ENCODE measurements at places on chromosomes 2 and 18.

DNA sequence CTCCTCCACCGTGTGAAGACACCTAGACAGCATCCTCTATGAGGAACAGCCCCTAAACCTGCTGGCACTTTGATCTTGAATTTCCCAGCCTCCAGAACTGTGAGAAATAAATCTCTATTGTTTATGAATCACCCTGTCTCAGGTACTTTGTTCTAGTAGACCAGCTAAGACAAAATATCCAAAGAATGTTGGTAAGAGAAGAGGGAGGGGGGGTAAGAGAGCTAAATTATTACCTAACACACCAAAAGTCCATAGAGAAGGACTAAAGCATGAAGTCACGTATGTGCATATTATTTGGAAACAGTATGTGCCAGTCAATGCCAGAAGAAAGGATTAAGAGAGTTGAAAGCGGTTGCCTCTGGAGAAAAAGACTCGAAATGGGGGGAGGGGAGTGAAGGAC is 211.0 kb downstream of the SP3 start:
- no peak for DNase-seq

DNA sequence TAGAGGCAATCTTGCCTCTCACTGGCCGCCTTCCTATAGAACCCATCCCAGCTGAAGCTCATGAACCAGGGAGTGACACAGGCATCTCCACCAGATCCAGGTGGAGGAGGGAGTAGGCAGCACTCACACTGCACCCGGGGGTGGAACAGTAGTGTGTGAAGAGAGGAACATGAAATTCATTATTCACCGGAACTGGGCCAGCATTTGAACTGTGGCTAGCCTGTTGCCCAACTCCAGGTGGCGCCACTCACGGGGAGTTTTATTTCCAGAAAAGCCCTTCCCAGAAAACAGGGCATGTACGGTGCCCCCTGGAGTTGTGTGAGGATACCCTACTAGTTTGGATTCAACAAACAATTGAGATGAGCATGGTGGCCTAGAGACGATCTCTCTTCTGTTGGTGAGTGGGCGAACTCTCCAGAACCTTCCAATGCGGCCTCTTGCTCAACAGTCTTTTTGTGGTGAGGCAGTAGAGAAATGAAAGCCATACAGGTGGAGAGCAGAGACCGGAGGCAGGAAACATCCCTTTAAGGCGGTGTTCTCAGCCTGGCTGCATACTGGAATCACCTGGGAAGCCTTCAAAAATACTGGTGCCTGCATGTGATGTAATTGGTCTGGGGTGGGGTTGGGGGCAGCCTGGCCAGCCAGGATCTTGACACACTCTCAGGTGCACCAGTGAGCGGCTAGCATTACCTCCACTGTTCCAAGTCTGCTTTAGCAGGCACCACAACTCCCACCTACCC is 73.5 kb upstream of the NEDD4L start:
- no peak for DNase-seq

DNA sequence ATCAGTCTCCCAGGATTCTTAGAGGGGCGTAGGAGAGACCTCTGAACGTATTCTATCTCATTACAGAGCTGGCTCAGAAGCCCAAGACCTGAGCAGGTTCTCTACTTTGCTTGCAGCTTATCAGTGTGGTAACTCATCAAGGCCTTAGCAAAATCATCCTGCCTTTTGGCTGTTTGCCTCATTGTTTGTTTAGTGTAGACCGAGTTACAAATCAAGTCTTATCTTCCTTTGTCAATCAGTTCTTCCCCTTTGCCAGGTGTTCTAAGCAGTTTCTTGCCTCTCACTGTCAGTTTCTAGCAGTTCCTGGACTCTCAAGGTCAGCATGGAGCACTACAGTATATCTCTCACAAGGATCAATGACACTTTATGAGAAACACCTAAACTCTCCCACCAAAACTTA is 30.9 kb upstream of the NAB1 start:
- no peak for DNase-seq

DNA sequence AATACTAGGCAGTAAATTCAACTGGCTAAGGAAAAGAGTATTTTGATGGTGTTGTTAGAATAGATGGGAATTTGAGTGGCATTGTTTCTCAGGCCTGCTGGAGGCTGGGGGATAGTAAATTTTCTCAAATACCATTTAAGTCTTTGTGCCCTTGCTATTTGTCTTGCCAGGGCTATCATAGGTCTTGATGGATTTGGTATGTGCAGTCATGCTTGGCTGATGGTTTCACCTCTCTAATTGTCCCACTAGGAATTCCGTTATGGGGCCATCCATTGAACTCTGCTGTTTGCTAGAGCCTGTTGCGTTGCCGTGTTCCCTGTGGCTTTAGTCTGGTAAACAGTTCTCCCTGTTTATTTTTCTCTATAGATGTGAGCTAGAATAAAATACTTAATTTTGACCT is 438.1 kb upstream of the FAM98A start:
- no peak for DNase-seq

DNA sequence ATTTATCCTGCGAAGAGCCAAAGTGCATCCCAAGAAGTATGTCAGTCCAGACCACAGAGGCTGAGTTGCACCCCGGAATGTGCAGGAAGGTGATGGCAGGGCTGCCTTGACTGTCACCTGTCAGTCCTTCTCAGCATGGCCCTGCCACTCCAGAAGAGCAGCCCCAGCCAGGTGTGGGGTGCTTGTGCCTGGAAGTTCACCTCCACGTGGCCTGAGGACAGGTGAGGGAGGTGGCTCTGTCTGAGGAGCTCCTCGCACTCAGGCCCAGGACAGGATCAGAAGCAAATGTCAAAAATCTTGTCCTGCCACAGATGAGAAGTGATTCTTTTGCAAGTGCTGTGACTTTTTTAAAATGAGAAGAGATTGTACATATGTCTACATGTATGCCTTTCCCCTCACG is 31.4 kb upstream of the B3GNT7 start:
- no peak for DNase-seq

DNA sequence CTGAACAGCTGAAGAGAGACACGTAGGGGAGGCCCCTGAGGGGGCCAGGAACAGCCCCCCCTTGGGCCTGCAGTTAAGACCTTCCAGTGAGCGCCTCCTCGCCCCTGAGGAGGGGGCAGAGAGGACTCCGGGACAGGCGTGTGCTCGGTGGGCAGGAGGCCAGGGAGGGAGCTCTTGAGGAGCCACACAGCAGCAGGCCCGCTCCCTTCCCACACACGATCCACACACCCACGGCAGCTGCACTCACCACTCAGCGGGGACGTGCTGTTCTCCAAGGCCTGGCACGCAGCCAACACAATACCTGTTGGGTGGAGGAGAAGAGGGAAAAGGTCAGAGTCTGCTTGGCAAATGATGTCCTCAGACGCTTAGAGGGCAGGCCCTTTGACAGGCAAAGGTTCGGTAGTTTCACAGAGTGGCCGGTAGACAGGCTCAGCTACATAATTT is 39.0 kb downstream of the TGFA start:
- peak; percentile 78 for DNase-seq

DNA sequence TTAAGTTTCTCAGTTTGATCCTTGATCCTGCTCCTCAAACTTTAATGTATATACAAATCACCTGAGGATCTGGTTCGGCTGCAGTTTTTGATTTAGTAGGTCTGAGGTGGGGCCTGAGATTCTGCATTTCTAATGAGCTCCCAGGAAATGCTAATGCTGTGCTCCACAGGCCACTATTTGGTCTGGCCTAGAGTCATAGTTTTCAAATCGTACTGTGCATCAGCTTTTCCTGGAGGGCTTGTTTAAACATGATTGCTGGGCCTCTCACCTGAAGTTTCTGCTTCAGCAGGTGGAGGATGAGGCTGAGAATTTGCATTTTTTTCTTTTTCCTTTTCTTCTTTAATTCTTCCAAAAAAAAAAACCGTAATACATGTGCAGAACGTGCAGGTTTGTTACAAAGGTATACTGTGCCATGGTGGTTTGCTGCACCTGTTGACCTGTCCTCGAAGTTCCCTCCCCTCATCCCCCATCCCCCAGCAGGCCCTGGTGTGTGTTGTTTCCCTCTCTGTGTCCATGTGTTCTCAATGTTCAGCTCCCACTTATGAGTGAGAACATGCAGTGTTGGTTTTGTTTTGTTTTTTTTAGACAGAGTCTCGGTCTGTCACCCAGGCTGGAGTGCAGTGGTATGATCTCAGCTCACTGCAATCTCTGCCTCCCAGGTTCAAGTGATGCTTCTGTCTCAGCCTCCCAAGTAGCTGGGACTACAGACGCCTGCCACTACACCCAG is 42.2 kb upstream of the CD28 start:
- DNase-seq = no peak

DNA sequence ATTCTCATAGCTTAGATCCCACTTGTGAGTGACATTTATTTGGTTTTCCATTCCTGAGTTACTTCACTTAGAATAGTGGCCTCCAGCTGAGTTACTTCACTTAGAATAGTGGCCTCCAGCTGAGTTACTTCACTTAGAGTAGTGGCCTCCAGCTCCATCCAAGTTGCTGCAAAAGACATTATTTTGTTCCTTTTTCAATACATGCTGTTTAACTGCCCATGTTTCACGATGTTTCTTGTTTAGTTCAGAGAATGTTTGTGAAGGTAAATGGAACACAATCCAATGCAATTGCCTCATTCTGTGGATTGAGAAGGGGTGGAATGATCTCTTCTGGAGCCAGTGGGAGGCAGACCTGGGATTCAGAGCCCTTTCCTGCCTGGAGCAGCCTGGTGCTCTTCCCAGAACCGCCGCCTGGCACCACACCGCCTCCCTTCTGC is 273.5 kb upstream of the ATP5MC3 start:
- no peak for DNase-seq

GRCh38 chr2:242054881-242055801 is 185.6 kb downstream of the RTP5 start:
- DNase-seq = no peak

- DNase-seq = no peak
Observed at GRCh38 chr2:40129725-40130124, 322.2 kb downstream of the SLC8A1 start.

DNA sequence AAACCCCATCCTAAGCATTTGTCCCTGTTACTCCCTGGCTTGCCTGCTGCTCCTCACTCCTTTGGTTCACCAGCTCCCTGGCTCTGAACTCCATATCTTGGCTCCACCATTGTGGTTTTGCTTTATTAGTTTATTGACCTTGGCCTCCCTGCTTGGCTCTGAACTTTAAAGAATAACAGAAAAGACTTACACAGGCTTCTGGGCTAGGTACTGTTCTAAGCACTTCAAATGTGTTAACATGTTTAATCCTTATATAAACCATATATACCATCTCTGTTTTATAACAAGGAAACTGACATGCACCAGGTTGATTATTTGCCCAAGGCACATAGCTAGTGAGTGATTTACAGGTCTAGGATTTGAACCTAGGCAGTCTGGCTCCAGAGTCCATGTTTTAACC is 149.7 kb upstream of the CAPN13 start:
- DNase-seq = no peak

DNA sequence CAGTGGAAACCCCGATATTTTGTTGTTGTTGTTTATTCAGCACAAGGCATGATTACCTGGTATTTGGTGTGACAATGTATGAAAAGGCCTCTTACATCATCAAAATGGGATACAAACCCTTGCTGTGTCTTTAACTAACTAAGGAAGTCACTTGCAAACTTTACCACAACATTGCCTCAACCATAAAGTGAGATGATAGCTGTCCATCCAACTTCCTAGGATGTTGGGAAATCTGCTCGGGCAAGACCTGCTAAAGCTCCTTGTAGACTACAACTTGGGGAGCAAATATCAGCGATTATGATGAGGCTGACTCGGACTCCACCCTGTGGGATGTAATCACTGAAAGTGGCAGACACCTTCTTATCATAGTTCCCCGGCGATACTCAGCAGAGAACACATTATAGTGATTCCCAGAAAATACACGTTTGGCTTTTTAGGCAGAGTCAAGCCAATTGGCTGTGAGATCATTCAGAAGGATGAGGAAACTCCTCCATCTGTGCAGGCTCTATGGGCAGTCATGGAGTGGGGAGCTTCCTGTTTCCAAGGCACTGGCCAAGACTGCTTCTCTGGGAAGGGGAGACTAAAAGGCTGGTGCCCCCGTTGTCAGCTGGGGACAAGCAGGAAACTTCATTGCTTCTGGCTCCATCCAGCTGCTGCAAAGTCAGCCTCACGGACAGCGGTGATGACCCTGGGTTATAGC is 289.0 kb downstream of the RNF144A start:
- DNase-seq = no peak

- DNase-seq = no peak
Observed at GRCh38 chr2:71798266-71799012, 345.1 kb downstream of the DYSF start.

- no peak for DNase-seq
Observed at GRCh38 chr2:197297772-197298318, 12.7 kb downstream of the ANKRD44 start.

DNA sequence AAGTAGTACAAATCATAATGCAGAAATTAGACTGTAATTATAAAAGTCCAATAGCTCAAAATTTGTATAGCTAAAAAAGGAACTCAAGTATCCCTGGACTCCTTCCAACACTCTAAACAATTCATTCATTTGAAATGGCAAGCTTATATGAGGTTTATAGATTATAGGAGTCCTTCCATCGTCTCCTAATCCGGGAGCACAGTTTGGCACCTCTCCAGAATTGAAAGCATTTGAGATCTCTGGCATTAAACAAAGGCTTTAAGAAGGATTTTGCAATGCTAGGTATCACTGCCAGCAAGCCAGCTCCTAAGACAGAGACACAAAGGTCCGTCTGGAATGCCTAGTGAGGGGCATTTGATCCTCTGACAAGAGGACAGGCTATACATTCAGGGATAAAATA is 90.9 kb downstream of the ACVR1 start:
- peak; percentile 55 for DNase-seq

GRCh38 chr18:9876867-9877654 is 8.7 kb upstream of the TXNDC2 start:
- DNase-seq = no peak

DNA sequence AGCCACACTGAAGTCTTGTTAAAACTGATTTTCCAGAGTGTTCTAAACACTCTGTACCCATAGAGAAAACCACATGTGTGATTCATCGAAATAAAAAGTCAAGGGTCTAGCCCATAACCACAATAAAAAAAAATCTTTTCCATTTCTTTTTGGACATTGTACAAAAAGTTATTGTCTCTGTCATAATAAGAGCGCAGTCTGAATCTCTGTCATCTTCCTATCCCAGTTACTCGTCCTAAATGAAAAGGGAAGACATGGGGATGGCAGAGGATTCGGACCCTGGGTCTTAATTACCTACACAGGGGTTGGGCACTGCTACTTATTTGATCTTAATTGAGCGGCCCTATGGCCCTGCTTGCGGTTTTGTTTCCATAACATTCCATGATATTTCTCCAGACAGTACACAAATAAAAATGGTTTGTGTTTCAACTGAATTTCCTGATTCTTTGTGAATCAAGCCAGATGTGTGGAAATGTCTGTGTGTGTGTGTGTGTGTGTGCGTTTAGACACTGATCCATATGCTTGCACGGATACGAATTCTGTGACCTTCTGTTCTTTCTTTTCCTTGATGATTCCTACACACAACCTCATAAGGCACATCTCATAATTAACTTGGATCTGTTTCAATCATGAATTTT is 133.4 kb upstream of the SPATS2L start:
- DNase-seq = no peak

- no peak for DNase-seq
Observed at GRCh38 chr2:508121-508520, 169.1 kb downstream of the TMEM18 start.

DNA sequence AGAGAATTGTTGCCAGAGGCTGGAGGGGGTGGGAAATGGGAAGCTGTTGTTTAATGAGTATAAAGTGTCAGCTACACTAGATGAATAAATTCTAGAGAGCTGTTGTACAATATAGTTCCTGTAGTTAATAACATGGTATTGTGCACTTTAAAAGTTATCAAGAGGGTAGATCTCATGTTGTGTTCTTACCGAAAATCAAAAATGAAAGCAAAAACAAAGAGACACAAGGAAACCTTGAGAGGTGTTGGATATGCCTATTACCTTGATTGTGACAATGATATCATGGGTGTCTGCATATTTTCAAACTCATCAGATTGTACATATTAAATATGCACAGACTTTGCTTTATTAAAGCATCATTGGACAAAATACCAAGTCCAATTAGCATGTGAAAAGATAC is 43.2 kb downstream of the SCG2 start:
- peak; percentile 5 for DNase-seq

Measured in NCI-H2029 (cell line).